H4 (cell line): ENCODE measurements at places on chromosomes 2 and 18.

- DNase-seq, result no peak
Measured at GRCh38 chr2:132860220-132860619, 190.2 kb upstream of the LYPD1 start.

DNA sequence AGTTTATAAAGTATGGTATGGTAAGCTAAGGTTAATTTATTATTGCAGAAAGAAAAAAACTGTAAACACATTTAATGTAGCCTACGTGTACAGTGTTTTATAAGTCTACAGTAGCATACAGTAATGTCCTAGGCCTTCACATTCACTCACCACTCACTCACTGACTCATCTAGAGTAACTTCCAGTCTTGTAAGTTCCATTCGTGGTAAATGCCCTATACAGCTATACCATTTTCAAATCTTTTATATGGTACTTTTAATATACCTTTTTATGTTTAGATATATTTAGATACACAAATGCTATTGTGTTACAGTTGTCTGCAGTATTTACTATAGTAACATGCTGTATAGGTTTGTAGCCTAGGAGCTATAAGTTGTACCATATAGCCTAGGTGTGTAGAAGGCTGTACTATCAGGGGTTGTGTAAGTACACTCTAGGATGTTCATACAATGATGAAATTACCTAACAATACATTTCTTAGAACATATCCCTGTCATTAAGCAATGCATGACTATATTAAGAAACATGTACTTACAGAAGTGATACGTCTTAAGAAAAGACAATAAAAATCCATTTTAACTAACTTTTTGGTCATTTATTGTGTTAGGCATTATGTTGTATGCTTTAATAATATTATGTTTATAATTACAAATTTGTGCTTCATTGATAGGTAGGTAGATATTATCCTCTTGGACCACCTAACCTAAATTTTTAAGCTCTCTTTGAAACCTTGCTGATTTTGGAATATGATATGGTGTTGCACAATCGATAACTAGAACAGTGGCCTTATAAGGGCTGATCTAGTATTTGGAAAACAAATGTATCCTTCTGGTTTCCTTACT, 51.9 kb downstream of the VRK2 start:
- DNase-seq, result no peak

GRCh38 chr2:219045937-219046550, 4.7 kb upstream of the CFAP65 start:
- DNase-seq, result no peak

GRCh38 chr18:48928787-48929186, 22.0 kb downstream of the SMAD7 start:
- peak; percentile 58 for DNase-seq

- DNase-seq, result no peak
Measured at GRCh38 chr2:88557290-88557689, 70.0 kb downstream of the EIF2AK3 start.

GRCh38 chr2:241848761-241849615, 9.7 kb downstream of the PDCD1 start:
- no peak for DNase-seq

DNA sequence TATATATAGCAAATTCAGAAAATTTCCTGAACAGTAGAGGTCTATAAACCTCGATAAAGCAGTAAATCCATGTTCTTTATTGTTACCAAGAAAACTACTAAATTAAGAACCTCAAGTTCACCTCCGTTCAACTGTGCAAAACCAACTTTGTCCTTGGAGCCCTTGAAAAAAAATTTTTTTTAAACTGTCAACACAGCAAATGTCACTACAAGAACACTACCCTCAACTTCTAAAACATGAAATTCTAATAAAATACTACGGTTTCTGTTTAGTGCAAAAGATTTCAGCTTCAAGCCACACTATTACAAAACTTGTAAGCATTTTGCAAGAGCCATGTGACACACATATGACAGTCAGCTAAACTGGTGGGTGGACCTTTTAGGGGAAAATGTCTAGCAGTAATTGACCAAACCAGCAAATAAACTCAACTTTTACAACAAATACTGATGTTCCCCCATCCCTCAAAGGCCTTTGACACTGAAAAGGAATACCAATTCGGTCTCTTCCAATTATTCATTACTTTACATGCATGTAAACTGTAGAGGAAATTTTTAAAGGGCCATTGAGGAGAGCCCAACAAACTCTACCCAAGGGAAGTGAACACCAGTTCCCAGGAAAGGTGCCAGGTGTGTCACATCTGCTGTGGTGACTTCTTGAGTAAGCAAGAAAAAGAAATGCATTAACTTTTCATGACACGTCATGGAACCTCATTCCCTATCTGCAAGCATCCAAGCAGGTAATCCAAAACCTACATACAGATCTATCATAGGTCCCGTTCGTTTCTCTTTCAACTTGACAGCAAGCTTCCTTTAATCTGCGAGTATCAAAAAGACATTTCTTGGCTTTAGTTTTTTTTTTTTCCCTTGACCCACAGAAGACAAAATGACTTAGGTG, 1.4 kb downstream of the RAB1A start:
- no peak for DNase-seq

DNA sequence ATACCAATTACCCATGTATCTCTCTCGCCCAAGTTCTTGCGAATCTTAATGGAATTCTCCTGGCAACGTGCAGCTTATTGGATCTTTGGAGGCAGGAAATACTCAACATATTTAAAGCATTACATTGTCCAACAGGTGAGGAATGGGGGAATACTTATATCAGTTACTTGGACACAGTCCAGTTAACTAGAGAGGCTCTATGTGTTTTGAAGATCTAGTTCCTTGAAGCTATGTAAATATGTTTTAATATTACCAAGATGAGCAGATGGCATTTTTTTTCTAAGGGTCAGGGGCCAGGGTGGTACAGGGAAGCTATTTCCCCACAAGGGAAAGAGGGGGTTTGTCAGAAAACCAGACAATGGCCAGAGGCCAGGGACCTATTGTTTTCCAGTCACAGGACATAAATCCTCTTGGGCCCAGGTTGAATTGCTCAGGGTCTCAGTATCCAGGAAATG, 26.8 kb upstream of the MC5R start:
- no peak for DNase-seq

GRCh38 chr2:62180975-62181374, 14.9 kb upstream of the B3GNT2 start:
- no peak for DNase-seq

DNA sequence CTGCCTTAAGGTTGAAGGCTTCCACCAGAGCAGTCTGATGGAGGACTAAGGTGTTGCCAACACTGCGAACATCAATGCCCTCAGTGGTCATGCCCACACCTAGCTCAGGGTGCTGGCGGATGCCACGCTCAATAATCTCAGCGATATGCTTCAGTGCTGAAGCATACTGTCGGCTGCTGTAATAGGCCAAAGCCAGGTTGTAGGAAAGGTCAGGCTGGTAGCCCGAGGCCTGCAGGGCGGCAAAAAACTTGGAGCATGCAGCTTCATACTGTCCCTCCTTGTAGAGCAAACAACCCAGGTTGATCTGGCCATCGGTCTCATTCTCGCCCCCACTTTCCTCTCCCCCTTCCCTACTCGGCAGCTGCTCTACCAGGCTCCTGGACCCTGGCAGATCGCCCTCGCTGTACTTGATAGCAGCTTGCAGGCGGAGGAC, 159.4 kb downstream of the AGPS start:
- no peak for DNase-seq

GRCh38 chr2:241680827-241681599, 5.6 kb downstream of the DTYMK start:
- peak; percentile 50 for DNase-seq

- no peak for DNase-seq
Measured at GRCh38 chr18:77116201-77117080, 16.1 kb downstream of the MBP start.

GRCh38 chr2:15073664-15074063, 441.1 kb downstream of the LRATD1 start:
- no peak for DNase-seq

GRCh38 chr18:55484773-55485172, 103.2 kb downstream of the TCF4 start:
- DNase-seq, result no peak
